OCI-LY7 (cell line): ENCODE measurements at places on chromosomes 5 and 9.

- DNase-seq: no peak
These were observed 879.8 kb upstream of the DMAC1 start for GRCh38 chr9:8679371-8679822.

DNA sequence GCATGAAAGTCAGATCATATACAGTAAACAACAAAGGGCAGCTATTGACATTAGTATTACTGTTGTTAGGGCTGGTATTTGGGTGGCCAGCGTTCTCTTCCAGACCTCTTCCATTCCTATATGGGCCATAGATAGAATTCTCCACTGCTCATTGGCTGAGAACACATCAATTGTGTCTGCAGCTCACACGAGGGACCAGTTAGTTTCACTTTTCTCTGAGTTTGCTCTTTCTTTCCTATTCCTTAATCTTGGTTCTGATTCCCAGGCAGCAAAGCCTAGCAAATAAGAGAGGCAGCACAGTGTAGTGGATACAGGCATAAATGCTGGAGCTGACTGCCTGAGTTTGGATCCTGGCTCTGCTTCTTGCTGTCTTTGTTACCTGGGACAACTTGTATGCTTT is 476.4 kb downstream of the SPOCK1 start:
- no peak for DNase-seq

GRCh38 chr9:89929315-89929672 is 324.5 kb downstream of the GADD45G start:
- no peak for DNase-seq

GRCh38 chr5:160638161-160638742 is 213.8 kb downstream of the ATP10B start:
- DNase-seq: no peak

DNA sequence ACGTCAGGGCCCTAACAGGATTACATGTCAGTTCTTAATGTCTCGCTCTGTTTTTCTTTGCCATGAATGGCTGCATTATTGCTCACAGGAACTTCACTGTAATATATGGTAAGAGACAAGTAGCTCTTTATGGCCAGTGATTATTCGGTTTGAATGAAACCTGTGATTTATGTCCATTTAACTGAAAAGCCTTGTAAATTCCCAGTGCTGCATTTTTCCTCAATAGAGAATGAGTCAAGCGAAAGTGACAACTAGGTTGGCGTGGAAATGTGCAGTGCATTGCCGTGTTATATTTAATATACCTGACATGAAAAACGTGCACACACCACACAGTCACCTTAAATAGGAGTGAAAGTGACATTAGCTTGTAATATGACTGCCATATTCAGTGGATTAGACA is 163.1 kb downstream of the PBX3 start:
- no peak for DNase-seq

- DNase-seq: peak; percentile 74
These were observed 30.0 kb downstream of the LCP2 start for GRCh38 chr5:170267431-170268152.

- DNase-seq: no peak
These were observed 75.2 kb upstream of the ADAMTS2 start for GRCh38 chr5:179420476-179420875.

DNA sequence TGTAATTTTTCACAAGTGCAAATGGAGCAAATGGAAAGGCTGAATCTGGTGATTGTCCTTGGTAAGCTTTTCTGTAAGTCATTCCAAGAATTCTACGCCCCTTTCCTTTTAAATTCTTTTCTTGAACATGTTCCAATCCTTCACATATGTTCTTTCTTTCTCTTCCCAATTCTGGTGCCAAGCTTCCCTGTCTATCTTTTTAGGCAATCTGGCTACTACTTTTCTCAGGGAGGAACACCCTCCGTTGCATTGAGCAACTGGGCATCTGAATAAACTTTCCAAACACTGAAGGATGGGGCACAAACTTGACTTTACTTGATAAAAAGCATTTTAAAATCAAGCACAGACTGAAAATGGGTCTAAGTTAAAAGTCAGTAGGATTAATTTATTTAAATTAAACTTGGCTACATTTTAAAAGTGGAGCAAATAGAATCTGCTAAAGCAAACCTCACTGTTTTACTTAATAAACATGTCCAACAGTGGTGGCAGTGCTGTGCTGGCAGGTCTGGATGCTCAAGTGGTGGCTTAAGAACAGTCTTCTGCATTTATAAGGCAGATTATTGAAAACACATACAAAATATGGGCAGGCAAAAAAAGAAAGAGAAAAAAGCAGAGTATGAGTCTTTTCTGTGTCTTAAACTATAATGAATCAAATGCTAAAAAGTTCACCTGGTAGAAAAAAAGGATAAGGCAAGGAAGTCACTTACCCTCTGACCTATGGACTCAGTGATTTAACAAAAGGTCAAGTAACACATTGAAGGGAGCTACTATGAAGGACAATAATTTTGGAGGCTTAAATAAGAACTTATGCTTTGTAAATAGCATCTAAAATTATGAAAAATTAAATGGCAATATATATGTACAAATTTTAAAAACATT is 5.4 kb downstream of the ELL2 start:
- no peak for DNase-seq

DNA sequence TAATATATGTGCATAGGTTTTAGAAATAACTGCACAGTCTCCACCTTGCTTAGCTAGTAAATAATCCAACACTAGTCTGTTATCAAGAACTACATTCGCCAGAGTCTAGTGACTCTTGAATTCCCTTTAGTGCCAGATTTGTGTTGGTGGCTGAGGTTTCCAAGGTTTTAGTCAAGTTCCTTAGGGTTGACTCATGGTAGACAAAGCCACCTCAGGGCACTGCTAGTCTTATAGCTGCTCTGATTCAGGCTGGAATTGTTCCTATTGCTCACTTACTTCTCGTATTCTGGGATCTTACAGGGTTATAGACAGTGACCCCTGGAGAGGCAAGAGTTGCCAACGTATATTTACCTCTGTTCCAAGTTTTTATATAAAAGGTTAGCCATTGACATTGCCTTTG is 1369.8 kb upstream of the CDH9 start:
- no peak for DNase-seq

DNA sequence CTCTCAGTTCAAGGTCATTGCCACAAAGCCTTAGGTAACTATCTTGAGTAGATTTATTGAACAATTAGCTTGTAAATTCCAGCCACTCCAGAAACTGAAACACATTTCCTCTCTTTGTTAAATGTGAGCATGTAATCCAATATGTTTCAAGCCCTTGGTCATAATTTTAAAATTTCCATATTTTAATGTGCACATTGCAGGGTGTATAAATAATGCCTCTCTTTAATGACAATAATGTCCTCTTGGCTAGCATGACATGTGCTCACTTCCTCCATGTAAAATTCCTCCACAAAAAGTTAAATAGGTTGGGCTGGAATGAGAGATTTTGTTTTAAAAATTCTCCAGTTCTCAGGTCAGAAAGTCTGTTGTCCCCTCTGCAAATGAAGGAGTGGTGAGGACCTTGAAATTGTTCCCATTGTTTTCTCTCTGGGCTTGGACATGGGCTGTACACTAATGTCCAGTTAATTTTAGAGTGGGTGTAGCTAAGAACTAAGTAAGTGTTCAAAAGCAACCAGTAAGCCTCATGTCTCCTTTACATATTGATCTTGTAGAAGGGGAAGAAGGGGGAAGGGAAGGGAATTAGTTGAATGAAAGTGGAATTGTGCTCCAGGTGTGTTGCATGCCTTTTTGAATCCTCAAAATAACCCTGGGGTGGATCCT is 2.9 kb downstream of the PPP3R2 start:
- no peak for DNase-seq

GRCh38 chr5:83563631-83564030 is 92.1 kb downstream of the VCAN start:
- DNase-seq: no peak

DNA sequence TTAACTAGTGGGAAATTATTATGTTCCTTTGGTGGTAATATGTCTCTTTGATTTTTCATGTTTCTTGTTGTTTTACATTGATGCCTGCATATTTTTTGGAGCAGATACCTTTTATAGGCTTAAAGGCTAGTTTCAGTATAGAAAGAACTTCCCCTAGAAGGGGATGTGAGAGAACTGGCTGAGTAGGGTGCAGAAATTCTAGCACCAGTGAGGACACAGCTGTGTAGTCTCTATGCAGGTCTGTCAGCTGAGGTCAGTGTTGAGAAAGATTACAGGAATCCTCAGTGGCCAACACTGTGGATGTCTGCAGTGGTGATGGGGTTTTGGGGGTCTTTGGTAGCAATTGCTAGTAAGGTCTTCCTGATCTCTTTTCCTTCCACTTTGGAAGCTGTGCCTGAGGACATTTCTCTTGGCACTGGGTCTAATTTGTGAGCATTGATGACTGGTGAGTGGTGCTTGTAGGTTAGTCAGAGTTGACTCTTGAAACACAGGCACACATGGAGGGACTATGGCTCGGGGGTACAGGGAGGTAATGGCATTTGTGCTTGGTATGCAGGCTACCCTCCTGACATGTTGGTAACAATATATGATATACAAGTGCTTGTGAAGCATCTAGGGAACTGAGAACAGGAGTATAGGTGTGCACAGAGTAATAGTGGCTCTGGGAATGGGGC is 221.4 kb downstream of the SPATA31D1 start:
- peak; percentile 79 for DNase-seq

DNA sequence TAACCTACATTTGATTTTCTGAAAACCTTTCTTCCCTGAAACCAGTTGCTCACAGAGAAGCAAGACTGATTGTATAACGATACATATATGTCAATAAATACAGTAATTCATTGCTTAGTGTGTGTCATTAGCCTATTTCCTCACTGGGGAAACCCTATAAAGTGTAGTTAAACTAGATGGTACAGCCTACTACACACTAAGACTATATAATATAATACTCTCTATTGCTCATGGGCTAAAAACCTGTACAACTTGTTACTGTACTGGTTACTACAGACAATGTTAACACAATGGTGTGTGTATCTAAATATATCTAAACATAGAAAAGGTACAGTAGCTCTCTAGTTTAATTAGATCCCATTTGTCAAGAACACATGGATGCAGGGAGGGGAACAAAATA is 181.2 kb downstream of the CDH18 start:
- no peak for DNase-seq

- no peak for DNase-seq
These were observed 1.2 kb upstream of the NELFB start for GRCh38 chr9:137253717-137254623.

DNA sequence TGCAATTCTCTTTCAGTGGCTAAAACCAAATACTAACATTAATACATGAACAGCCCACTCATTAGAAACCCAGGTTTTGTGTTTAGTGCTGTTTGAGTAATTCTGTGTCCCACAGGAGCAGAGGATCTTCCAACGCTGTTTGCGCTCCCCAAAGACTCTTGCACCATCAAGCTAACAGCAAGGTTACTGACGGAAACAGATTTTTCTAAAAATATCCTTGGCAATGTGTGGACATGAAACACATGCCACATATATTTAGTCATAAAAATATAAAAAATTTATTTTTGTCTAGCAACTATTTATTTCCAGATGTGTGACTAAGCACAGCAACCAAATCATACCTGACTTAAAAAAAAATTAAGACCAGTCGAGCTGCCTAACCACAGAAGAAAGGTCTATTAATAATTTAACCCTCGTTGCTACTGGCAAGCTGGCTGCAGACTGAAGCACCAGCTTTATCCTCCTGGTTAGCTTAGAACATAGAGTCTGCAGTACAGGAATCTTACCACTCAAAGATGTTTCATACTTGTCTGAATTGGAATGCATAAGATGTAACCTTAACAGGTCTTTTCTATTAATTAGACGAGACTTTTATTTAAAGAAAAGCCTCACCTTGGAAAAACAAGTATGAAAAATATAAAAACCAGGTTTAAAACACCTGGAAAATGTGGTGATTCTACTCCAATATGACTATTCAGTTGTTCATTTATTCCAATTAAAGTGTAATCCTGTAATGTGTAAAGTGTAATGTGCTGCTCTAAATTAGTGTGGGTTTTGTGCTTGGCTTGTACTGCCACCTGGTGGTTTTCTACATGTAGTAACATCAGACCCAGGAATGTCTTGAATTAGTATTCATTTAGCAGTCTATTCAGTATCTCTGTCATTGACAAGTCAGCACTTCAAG is 272.5 kb downstream of the EPB41L4A start:
- peak; percentile 78 for DNase-seq

GRCh38 chr9:127457191-127457878 is 6.0 kb downstream of the LRSAM1 start:
- no peak for DNase-seq

DNA sequence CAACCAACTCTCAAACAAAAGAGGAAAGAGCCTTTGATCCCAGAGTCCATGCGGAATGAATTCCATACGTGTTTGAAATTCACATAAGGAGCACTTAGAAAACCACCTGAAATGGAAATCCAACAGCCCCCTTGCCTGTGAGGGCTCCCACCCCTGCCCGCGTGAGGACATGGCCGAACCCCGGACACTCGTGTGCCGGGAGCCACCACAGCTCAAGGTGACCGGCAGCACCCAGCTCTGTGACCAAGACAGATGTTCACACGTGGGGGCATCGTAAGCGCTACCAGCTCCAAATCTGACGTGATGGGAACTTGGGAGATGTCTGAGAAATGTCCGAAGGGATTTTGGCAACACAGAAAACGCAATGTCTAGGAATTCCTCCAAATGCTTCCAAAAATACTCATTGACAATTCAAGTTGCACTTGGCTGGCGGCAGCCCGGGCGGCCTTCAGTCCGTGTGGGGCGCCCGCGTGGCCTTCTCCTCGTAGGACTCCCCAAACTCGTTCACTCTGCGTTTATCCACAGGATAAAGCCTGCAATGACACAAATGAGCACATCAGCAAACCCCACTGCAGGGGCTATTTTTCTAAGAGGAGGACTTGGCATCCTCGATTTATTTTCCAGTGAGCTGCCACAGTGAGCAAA is 23.2 kb upstream of the TERT start:
- no peak for DNase-seq

DNA sequence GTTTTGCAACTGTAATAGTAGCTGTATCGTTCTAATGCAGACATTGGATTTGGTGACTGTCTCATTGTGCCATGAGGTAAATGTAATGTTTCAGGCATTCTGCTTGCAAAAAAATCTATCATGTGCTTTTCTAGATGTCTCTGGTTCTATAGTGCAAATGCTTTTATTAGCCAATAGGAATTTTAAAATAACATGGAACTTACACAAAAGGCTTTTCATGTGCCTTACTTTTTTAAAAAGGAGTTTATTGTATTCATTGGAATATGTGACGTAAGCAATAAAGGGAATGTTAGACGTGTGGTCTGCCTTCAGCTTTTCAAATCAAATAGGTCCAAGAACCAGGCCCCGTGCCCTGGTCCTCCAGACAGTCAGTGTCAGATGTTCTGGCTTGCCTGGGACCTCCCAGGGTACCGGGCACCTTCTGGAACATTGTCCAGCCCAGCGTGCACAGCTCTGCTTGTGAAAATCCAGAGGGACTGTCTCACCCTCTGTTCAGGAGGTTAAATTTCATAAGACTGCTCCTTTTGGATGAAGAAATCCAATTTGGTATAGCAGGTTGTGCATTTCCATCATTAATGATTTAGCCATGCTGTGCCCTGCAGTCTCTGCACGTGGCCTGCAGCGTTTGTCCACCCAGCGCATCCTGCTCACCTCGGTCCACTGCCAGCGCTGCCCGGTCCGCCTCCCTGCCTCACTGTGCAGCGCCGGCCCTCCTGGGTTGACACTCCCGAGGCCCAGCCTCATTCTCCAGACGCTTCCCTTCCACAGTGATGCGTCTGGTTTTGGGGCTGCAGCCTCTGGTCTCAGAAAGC is 6.6 kb upstream of the AHRR start:
- DNase-seq: no peak

GRCh38 chr5:93793159-93793781 is 51.9 kb upstream of the POU5F2 start:
- DNase-seq: no peak
